PC-9 (cell line): ENCODE measurements at places on chromosomes 5 and 9. TPM values are rescaled to one million over a fixed set of nuclear protein-coding genes. Genes with fewer than 3 reads are reported as not detected.

GRCh38 chr5:160959804-160960203, 107.8 kb upstream of the ATP10B start:
- DNase-seq = no peak

DNA sequence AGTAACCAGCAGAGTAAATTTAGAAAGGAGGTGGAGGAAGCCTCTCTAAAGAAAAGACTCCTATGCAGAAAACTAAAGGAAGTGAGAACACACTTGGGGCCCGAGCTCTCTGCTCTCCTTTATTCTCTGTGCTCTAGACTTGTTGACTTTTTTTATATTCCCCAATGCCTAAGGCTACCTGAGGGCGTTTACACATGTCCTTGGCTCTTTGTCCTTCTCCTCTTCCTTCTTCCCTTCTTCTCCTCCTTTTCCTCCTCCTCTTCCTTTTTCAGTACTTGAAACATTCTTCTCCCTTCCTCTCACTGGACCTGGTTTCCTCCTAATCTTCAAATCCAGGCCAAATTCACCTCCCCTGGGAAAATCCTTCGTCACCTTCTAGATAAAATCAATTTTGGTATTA, 256.4 kb upstream of the TRPC7 start:
- DNase-seq = no peak

DNA sequence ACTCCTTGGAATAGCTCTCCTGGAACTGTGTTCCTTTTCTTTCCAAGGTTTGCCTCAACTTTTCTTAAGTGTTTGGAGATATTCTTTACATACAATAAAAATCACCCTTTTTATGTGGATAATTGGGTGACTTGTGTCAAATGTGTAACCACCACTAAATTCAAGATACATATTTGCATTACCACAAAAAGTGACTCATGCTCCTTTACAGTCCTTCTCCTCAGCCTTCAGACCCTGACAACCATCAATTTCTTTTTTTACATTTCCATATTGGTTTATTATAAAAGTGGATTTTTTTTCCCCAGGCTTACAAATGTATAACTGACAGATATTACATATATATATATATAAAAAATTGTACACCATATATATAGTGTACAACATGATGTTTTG, 372.0 kb upstream of the KCNN2 start:
- no peak for DNase-seq

DNA sequence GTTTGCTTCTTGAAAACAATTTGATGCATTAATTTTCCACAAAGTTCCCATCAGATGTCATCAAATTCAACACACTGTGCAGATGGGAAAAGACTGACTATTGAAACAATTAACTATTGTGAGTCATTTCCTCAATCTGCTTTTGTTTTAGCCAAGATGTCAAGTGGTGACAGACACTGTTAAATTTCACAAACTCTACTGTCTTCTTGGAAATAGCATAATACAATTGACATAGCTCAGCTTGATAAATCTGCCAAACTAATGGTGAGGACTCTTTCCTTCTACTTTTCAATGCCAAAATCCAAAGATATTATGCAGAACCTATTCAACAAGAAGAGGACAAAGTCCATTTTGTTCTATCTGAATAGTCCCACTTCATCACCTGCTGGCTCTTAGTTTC, 242.3 kb downstream of the CAAP1 start:
- DNase-seq = no peak

DNA sequence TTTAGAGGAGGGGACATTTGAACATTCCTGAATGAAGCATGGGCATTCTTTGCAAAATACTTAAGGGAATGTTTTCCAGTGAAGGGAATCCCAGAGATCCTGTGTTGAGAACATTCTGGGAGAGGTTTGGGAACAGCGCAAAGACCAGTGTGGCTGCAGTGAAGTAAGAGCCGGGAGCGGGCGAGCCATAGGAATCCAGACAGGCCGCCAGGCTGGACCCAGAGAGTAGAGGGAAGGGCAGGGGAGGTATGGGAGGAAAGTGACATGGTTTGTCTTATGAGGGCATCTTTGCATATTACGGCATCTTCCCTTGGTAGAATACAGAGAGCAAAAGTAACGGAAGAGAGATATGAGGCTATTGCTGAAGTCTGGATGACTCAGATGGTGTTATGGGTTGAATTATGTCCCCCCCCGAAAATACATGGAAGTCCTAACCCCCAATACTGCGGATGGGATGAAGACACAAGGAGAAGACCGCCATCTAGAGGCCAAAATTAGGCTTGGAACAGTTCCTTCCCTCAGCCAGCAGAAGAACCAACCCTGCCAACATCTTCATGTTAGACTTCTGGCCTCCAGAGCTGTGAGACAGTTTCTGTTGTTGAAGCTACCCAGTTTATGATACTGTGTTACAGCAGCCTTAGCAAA, 268.2 kb downstream of the MAST4 start:
- peak; percentile 25 for DNase-seq

GRCh38 chr5:6201631-6202030, 176.7 kb downstream of the MED10 start:
- peak; percentile 68 for DNase-seq

- no peak for DNase-seq
Measured at GRCh38 chr5:132184588-132184987, 43.1 kb downstream of the P4HA2 start.

GRCh38 chr5:50953290-50953689, 286.9 kb downstream of the PARP8 start:
- no peak for DNase-seq

- DNase-seq = peak; percentile 85
Measured at GRCh38 chr9:137482094-137482781, 23.1 kb upstream of the NSMF start.

DNA sequence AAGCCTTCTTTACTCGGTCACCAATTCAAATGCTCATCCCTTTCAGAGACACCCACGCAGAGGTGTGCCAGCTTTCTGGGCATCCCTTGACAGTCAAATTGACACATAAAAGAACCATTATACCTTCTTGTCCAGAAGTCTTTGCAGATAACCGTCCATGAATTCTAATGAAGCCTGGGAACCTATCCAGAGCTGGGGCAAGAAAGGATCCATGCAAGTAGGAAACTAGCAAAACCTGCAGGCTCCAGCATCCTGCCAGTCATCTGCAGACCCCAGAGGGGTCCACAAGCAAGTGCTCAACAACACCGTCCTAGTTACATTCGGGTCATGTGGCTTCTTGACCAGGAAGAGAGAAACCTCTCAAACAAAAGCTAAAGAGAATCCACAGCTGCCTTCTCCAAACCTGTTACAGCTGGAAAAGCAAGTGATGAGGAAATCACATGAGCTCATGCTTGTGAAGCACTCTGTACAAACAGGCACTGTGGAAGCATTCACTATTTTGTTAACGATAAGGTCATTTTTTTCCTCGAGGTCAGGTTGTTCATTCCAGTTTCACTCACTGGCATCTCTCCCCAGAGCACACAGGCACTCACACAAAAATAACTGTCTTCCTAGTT, 80.2 kb upstream of the DMRT1 start:
- no peak for DNase-seq

- DNase-seq = no peak
Measured at GRCh38 chr5:139708877-139709581, 60.9 kb downstream of the CXXC5 start.

GRCh38 chr9:136821826-136822544, 14.2 kb downstream of the RABL6 start:
- no peak for DNase-seq

GRCh38 chr5:136781464-136781863, 416.1 kb upstream of the TRPC7 start:
- no peak for DNase-seq

Gene OR1Q1
- not detected in 2 replicates for total RNA-seq

Gene IL4
- not detected in 2 replicates for total RNA-seq

Gene PNPLA7
- 1.9 and 4.9 TPM in 2 replicates for total RNA-seq

Gene HACD4
- 2.4 and 4.5 TPM in 2 replicates for total RNA-seq
